NCI-H1930 (cell line): ENCODE measurements at places on chromosomes 6 and 20.
A peak's percentile ranks its signal among the peaks of the same experiment; 100 is the strongest.

DNA sequence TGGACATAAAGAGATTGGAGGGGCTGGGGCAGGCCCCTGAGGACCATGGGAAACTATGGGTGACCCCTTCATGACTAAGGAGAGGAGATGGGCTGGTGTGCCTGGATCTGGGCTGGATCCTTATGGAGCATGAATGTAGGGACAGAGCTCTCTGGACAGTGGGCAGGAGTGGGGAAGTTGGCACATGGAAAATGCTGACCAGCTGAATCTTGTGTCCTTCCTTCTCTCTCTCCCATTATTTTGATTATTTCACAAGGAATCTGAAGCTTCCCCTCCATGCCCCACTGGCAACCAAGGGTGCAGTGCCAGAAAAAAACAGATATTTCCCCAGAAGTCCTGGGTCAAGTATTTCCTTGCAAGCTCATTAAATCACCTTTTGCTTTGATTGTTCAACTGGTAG, 175.2 kb downstream of the DHX35 start:
- DNase-seq = no peak

DNA sequence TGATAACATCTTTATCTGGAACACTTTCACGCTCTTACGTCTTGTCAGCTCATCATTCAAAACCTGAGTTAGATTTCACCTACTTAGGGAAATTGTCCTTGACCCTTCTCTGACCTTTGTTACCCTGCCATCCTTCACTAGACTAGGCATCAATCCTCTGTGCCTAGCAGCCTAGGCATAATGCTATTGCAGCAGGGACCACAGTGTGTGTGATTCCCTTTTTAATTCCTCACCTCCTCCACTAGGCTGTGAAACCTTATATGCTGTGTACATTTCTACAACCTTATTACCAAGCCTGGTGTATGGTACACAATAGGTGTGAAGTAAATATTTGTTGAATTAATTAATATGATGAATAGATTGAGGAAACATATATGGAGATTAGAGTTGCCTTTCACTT, 66.7 kb upstream of the DEFB112 start:
- DNase-seq = no peak

DNA sequence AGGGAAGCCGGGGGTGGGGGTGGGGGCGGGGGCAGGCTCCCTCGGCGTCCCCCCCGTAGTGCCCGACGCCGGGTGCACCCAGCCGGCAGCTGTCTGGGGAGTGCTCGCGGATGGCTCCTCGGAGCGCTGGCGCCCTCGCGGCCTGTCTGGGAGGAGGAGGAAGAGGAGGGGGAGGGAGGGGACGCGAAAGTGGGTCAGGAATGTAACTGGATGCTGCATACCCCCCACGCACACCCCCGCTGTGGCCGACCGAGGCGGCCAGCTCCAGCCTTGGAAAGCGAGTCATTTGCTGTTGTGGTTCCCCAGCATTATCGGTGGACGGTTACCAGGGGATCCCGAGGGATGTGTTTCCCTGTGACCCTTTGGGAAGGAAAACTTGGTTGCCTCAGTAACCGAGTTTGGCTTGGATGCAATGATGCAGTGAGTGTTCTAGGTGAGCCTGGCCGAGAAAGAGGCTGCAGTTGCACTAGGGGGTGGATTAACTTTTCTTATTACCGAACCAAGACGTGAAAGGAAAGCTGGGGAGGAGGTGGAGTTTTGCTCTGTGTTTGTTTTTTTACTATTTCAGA, 55.2 kb upstream of the RREB1 start:
- no peak for DNase-seq

GRCh38 chr6:138258991-138259390, 40.7 kb upstream of the PBOV1 start:
- no peak for DNase-seq

GRCh38 chr6:111900735-111901134, 27.5 kb upstream of the FYN start:
- DNase-seq = no peak

- peak; percentile 4 for DNase-seq
Observed at GRCh38 chr6:32947552-32948465, 5.1 kb downstream of the HLA-DMA start.
